ENCODE measurements at places on chromosomes 3 and 15. TPM values are rescaled to one million over a fixed set of nuclear protein-coding genes. Genes with fewer than 3 reads are reported as not detected.

DNA sequence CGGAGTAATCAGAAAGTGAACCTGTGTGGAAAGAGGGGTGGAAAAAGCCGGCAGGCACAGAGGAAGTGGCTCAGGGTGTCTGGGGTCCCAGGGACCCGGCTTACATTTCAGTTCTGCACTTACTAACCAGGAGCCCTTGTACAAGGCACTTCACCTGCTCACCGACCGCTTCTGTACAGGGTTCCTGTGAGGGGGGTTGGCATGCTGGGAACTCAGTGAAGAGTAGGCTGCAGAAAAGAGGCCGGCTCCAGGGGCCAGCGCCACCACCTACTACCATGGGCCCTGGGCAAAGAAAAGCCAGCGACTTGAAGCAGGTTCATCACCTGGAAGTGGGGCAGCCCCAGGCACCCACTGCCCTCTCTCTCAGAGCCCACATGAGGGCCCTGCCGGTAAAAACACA lies 6.2 kb downstream of the STIMATE start:
- no peak for DNase-seq

DNA sequence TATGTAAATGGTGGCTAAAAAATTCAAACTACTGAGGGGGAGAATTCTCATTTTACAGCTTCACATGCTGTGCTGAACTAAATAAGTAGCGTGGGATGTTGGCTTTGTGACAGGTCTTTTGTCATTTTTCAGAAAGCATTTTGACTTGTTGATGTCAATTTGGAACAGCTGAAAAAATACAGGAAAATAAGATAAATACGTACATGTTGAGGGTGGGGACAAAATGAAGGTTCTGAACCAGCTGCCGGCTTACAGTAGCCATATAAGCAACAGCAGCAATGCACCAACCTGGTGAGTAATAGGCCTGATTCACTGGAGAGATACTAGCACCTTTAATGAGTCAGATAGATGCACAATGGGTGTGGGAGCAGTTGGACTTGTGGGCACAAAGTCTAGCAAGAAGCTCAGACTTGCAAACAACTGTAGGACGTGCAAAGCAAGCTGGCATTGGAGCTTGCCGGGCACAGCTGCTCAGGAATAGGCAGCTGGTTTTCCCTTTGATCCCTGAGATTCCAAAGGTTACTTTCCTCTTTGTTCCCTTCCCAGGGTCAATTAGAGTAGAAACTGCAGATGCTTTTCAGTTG lies 12.9 kb downstream of the B3GNT5 start:
- no peak for DNase-seq

DNA sequence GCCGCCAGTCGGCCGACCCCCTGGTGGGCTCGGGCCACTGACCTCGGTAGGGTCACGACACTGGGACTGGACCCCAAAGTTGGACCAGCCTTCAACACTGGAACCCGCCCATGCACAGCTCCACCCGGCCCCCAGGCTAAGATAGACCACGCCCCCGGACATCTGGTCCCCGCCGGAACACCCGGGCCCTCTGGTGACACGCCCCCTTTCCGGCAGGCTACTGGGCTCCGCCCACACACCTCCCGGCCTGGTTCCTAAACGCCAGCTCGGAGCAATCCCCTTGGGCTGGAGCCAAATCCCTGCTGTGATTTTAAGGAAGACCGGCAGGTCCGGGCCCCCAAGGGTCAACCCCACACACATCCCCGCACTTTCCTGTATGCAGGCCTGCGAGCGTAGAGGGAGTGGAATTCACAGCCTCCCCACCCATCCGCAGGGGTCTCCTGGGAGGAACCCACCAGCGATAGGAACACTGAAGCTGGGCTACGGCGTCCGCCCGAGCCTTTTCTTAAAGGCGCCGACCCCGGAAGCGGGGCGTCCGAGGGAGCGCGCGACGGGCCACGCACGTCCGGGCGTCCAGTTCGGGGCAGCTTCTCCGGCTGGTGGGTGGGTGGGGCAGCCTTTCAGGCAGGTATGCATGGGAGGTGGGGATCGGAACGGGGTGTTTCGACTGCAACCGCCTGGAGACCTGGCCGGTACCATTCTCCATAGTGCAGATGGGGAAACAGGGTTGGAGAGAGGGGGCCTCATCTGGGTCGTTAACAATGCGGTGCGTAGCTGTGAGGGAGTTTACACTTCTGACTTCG lies at the start of gene HEMK1:
TSS of gene HEMK1 (plus strand) at position 576 of the 803 bp plus-strand sequence. CDS start 1,583 bp downstream, outside the sequence.
- DNase-seq: peak; percentile 98

DNA sequence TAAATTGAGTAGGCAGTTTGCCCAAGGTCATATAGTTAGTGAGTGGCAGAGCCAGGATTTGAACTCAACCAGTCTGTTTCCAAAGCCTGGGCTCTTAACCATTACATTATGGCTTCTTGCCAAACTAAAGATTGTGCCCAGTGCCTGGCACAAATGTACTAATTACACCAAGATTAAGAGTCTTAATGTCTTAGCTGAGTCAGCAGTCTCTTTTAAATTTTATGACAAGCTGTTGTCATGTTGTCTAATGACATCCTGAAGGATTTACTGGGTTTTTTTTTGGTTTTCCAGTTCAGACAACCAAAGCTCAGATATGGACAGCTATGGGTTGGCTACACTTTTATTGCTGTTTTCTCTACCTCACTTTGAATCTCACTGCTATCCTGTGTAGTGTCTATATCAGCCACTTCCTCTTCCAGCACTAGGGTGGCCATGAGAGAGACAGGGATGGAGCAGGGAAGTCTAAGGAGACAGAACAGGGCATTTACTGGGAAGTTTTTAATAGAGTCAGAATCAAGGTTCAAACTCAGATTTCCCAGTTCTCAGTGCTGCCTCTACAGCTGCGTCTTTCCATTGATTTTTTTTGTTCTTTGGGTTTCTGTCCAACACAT lies 10.5 kb downstream of the FBXL2 start:
- DNase-seq: no peak

GRCh38 chr3:69811452-69812401 lies 72.5 kb downstream of the MITF start:
- DNase-seq: no peak

DNA sequence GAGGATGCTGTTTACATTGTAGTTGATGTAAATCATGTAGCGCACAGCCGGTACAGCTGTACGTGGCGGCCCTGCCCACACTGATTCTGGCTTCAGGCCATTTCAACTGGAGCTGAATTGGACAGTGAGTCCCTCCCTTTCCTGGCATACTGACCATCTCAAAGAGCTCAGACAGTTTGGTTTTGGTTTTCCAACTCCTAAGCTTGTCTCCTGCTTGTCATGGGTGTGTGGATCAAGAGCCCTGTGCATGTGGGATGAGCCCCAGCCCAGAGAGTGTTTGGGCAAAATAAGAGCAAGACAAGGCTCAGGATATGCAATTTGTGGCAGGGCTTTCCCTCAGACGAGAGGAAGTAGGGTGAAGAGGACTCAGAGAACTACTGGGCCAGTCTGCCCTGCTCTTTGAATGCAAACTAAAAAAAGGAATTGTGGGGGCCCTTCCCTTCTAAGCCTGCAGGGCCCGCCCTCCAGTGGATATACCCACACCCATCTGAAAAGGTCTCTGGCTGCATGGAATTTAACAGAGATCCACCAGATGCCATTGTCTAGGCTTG lies 13.3 kb downstream of the ITGA11 start:
- DNase-seq: peak; percentile 86

DNA sequence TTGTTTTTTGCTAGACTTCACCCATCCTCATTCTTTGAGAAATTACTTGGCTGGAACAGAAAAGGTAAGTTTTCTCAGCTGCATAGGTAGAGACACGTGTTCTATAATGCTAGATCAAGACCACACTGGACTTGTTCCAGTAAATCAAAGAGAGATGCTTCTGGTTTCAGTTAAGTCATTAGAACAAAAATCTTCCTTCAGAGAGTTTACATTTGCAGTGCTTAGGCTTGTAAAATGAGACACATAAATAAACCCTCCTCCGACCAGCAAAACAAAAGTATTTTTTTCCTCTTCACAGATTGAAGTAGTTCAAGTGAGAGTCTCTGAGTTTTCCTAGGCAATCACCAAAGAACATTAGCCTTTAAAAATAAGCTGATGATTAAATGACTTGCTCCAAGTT lies 87.3 kb upstream of the PROK2 start:
- no peak for DNase-seq

DNA sequence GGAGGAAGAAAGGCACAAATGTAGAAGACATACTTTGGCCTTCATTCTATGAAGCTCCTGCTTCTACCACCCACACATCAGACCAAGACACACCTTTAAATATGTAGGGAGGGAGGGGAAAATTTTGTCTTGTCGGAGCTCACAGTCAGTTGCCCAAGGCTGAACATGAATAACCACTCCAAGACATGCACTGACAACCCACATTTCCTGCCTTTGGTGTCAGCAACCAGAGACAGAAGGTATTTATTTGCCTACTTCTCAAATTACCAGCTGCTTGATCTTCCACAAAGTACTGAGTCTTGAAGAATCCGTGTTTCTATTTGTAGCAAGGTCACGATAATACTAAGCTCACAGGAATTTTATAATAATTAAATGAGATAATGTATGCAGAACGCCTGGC lies 169.7 kb downstream of the KCNMB2 start:
- peak; percentile 59 for DNase-seq

DNA sequence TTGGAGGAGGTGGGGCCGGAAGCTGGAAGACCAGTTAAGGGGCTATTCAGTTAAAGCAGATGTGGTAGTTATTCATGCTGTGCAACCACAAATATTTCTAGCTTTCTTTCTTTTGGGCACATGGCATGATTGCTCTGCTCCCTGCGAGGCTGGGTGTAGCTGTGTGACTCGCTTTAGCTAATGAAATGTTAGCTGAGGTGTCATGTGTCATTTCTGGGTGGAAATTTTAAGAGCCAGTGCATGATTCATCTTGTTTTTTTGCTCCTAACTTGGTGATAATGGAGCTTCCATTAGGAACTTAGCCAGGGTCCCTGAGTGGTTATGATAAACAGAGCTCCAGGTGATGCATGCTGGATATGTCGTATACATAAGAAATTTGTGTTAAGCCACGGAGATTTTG lies 300.6 kb downstream of the SATB1 start:
- no peak for DNase-seq

DNA sequence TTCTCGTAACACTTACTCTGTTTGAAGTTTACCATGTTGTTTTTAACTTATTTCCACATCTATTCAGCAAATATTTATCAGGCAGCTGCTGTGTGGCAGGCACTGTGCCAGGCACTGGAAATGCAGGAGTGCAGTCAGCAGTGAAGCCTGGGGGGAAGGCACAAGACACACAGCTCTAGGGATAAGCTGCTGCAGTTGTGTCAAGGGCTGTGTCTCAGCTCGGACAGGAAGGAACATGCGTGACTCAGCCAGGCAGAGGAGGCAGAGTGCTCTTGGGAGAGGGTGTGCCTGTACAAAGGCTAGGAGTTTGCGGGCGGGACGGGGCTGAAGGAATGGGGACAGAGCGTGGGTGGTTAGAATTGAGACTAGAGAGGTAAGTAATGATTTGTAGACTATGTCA lies 24.7 kb downstream of the LYSMD4 start:
- DNase-seq: peak; percentile 85

GRCh38 chr15:52735231-52736089 lies 54.7 kb downstream of the ONECUT1 start:
- peak; percentile 74 for DNase-seq

- peak; percentile 29 for DNase-seq
Observed at GRCh38 chr3:97970956-97971620, 1.1 kb downstream of the RIOX2 start.

DNA sequence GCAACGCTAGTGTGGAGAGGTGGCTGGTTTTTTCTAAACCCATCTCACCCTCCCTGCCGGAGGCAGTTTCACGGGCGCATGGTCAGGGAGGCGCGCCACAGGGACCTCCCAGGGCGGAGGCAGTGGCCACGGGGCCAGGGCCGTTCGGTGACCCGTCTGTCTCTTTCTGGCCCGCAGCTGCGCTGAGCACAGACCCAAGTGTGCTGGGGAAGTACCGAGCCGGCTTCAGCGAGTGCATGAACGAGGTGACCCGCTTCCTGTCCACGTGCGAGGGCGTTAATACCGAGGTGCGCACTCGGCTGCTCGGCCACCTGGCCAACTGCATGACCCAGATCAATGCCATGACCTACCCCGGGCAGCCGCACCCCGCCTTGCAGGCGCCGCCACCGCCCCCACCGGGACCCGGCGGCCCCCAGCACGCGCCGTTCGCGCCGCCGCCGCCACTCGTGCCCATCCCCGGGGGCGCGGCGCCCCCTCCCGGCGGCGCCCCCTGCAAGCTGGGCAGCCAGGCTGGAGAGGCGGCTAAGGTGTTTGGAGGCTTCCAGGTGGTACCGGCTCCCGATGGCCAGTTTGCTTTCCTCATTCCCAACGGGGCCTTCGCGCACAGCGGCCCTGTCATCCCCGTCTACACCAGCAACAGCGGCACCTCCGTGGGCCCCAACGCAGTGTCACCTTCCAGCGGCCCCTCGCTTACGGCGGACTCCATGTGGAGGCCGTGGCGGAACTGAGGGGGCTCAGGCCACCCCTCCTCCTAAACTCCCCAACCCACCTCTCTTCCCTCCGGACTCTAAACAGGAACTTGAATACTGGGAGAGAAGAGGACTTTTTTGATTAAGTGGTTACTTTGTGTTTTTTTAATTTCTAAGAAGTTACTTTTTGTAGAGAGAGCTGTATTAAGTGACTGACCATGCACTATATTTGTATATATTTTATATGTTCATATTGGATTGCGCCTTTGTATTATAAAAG lies 1.8 kb downstream of the HES1 start:
- DNase-seq: peak; percentile 59

GRCh38 chr3:7790141-7790540 lies 711.5 kb upstream of the LMCD1 start:
- no peak for DNase-seq

GRCh38 chr15:94023531-94023930 lies 207.8 kb upstream of the MCTP2 start:
- DNase-seq: no peak

DNA sequence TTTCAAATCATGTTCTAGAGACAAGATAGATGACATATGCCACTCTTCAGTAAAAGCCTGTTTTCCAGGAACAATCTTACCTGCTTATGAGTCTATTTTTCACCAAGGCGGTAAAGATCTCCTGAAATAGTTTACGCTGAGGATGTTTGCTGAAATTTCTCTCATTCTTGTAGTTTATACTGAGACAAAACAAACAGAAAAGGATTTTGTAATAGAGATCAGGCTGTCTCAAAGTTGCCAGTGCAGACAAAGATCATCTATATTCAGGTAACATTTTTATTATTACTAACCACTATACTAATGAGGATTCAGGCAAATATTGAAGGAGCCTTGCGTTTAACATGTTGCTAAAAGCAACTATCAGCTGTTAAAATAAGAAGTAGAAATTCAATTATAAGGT lies 25.0 kb downstream of the NEK10 start:
- DNase-seq: no peak

- DNase-seq: no peak
Observed at GRCh38 chr3:101117465-101117864, 124.2 kb upstream of the ABI3BP start.

Gene PARP14
- total RNA-seq: 28.9 TPM

Gene UCN2
- 1.9 TPM for total RNA-seq

Gene REC114
- total RNA-seq: not detected

Gene GXYLT2
- 82.8 TPM for total RNA-seq

Gene COL6A5
- total RNA-seq: 3.6 TPM

Gene STX19
- 9.4 TPM for total RNA-seq

Gene USP13
- total RNA-seq: 11.1 TPM

Gene CFAP100
- total RNA-seq: 3.4 TPM

Gene ZXDC
- 28.6 TPM for total RNA-seq
